ENCODE measurements at places on chromosomes 12 and 14. TPM values are rescaled to one million over a fixed set of nuclear protein-coding genes. Genes with fewer than 3 reads are reported as not detected.
A peak's percentile ranks its signal among the peaks of the same experiment; 100 is the strongest.

The HOXC9 gene
- total RNA-seq = not detected

The CCDC60 gene
- not detected for total RNA-seq

The RBM19 gene
- total RNA-seq = 67.7 TPM

The PLCZ1 gene
- total RNA-seq = not detected

The SLC7A8 gene
- 1.5 TPM for total RNA-seq

DNA sequence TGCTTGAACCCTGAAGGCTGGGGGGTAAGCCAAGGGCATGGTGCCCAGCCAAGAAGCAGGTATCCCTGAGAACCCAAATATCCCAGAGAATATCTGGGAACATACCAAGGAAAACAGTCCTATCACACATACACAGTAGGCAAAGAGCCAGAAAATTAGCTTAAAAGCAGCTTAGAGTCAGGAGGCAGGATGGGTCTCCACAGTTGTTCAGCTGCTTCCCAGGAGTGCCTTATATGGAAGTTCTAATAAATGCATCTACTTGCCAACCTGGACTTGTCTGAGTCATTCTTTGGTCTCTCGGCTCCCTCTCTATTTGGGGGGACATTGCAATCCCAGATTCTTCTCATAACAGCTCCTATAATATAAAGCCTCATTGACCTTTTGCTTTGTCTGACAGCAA is 9.0 kb upstream of the GPR135 start:
- H3K4me1 ChIP-seq = peaks cover 7% of the 10 kb centered on the region
- H3K27me3 ChIP-seq = no peaks in the 10 kb centered on the region
- H3K4me3 ChIP-seq = no peak overlapping the region
- H3K36me3 ChIP-seq = peaks cover 25% of the 10 kb centered on the region
- DNase-seq = no peak

DNA sequence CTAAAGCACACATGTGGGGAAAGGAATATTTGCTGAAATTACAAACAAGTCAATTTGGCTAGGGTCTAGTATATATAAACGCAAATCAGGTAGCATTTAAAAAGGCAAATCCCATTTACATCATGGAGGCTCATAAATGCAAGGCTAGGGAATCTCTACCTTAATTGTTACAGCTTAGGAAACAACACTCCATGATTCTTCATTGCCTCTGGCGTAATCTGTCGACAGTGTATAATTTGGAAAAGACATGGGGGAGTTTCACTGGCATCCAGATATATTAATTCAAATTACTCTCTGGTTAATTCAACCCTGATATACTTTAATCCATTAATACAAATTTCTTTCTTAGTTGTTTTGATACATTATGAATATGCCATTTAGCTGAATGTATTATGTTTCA is 1630.2 kb upstream of the FLRT2 start:
- no peak overlapping the region for H3K4me3 ChIP-seq
- DNase-seq = no peak
- no peak overlapping the region for H3K27ac ChIP-seq
- no peaks in the 10 kb centered on the region for H3K27me3 ChIP-seq

- H3K4me3 ChIP-seq = no peak overlapping the region
- H3K27ac ChIP-seq = peak overlapping the region; percentile 8
- no peak for DNase-seq
Observed at GRCh38 chr12:53071591-53072551, 7.3 kb downstream of the SPRYD3 start.

- H3K27me3 ChIP-seq = peaks cover 3% of the 10 kb centered on the region
- DNase-seq = no peak
- no peaks in the 10 kb centered on the region for H3K36me3 ChIP-seq
Observed at GRCh38 chr12:103279444-103279843, 216.3 kb downstream of the C12orf42 start.

DNA sequence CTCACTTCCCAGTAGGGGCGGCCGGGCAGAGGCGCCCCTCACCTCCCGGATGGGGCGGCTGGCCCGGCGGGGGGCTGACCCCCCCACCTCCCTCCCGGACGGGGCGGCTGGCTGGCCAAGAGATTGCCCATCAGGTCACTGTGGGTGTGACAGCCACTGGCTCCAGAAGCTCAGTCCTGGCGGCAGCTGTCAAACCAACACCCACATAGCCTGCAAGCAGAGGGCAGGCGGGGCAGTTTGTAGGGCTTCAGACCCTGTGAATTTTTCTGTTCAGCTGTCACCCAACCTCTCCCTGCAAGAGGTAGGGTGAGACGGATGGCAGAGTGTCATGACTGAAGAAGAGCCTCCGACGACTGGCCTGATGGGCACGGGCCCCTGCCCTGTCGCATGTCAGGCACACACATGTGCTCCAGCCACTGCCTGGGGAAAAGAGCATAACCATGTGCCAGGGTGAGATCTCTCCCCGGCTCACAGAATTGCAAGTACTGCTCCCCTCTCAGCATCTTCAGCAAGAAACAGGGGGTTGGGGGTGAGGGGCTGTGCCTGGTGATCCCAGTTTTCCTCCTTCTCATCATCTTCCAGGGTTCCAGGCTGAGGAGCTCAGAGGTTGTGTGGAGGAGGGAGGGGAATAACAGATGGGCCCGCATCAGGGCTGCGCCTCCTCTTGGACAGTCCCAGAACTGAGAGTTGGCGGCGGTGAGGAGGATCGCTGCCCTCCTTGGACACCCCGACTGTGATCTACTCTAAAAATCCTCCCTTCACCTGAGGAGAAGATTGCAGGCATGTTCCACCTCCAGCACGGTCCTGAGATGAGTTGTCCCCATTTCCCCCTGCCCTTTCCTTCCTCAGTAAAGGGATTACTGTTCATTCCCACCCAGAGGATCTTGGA is 11.2 kb upstream of the PRPH start:
- no peaks in the 10 kb centered on the region for H3K4me1 ChIP-seq
- no peak overlapping the region for H3K27ac ChIP-seq
- H3K36me3 ChIP-seq = no peaks in the 10 kb centered on the region
- peaks cover 23% of the 10 kb centered on the region for H3K27me3 ChIP-seq

- H3K27me3 ChIP-seq = peaks cover 3% of the 10 kb centered on the region
- peak overlapping the region; percentile 87 for H3K4me3 ChIP-seq
- peak overlapping the region; percentile 99 for H3K27ac ChIP-seq
- peak; percentile 90 for DNase-seq
Observed at GRCh38 chr12:103928682-103929045, 1.5 kb upstream of the HSP90B1 start.

All from activated CD8-positive, alpha-beta T cell treated with anti-CD3 and anti-CD28 coated beads for 36 hours (primary cell).